ENCODE measurements at places on chromosomes 16 and 17. TPM values are rescaled to one million over a fixed set of nuclear protein-coding genes. Genes with fewer than 3 reads are reported as not detected.

The METTL23 gene
- polyA plus RNA-seq, result 130 TPM

The RAB40B gene
- 4.1 TPM for polyA plus RNA-seq

The AMFR gene
- 21.1 TPM for polyA plus RNA-seq

The SULT1A4 gene
- 1.3 TPM for polyA plus RNA-seq

The KCTD5 gene
- polyA plus RNA-seq, result 26.4 TPM
